ENCODE measurements at places on chromosomes 5 and 9. TPM values are rescaled to one million over a fixed set of nuclear protein-coding genes. Genes with fewer than 3 reads are reported as not detected.

Gene OR1Q1
- not detected for total RNA-seq

Gene FOXD4L5
- total RNA-seq = not detected

Gene CCNB1
- 10.5 TPM for total RNA-seq

Gene KCNMB1
- total RNA-seq = 0.20 TPM

DNA sequence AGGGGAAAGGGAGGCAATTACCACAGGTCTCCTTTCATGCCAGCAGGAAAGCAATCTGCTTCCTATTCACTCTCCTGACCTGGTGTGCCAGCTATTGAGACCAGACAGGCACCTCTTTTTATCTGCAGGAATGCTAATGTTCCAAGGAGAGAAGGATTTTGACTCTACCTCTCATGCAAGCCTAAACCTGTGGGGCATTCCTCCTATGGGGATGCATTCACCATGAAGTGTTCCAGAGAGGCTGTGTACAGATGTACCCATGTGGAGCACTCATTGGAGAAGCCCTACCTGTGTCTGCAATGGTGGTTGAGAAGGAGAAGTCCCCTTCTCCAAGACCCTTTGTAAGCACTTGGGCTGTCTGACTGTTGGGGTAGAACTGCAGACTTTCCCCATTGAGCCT, 45.4 kb upstream of the EDIL3 start:
- no peak overlapping the region for H3K4me3 ChIP-seq
- H3K27ac ChIP-seq = no peak overlapping the region
- H3K36me3 ChIP-seq = no peaks in the 10 kb centered on the region
- DNase-seq = no peak
- no peaks in the 10 kb centered on the region for H3K27me3 ChIP-seq

DNA sequence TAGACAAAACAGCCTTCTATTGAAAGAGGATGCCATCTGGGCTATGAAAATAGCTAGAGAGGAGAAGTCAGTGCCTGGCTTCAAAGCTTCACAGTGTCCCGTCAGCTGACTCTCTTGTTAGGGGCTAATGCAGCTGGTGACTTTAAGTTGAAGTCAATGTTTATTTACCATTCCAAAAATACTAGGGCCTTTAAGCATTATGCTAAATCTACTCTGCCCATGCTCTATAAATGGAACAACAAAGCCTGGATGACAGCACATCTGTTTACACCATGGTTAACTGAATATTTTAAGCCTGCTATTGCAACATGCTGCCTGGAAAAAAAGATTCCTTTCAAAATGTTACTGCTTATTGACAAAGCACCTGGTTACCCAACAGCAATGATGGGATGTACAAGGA, 309.1 kb downstream of the NTRK2 start:
- H3K27ac ChIP-seq = no peak overlapping the region
- DNase-seq = no peak
- no peaks in the 10 kb centered on the region for H3K36me3 ChIP-seq
- no peaks in the 10 kb centered on the region for H3K27me3 ChIP-seq
- H3K4me1 ChIP-seq = no peaks in the 10 kb centered on the region

GRCh38 chr5:34494111-34494755, 161.9 kb upstream of the RAI14 start:
- no peak overlapping the region for H3K4me3 ChIP-seq
- no peaks in the 10 kb centered on the region for H3K36me3 ChIP-seq
- DNase-seq = no peak
- H3K27ac ChIP-seq = no peak overlapping the region
- peaks cover 3% of the 10 kb centered on the region for H3K4me1 ChIP-seq
- H3K27me3 ChIP-seq = no peaks in the 10 kb centered on the region

DNA sequence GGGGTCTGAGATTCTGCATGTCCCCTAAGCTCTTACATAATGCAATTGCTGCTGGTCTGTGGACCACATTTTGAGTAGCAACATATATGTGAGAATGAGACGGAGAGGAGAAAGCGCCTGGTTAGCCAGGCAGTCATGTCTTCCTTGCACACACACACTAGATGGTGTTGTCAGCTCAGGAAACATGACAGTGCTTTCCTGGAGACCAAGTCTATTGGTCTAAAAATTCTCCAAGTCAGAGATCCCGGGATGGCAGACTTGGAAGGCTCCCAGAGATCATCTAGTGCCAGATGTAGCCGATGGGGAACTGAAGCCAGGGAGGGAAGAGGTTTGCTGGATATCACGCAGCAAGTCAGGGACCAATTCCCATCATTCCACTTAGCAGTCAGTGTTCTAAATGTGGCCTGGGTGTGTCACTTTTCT, 53.4 kb downstream of the GALNT12 start:
- DNase-seq = no peak
- no peak overlapping the region for H3K4me3 ChIP-seq
- no peak overlapping the region for H3K27ac ChIP-seq
- no peaks in the 10 kb centered on the region for H3K27me3 ChIP-seq

GRCh38 chr5:168850683-168851082, 271.5 kb upstream of the PANK3 start:
- no peak for DNase-seq
- no peaks in the 10 kb centered on the region for H3K27me3 ChIP-seq
- H3K27ac ChIP-seq = no peak overlapping the region
- no peaks in the 10 kb centered on the region for H3K36me3 ChIP-seq

DNA sequence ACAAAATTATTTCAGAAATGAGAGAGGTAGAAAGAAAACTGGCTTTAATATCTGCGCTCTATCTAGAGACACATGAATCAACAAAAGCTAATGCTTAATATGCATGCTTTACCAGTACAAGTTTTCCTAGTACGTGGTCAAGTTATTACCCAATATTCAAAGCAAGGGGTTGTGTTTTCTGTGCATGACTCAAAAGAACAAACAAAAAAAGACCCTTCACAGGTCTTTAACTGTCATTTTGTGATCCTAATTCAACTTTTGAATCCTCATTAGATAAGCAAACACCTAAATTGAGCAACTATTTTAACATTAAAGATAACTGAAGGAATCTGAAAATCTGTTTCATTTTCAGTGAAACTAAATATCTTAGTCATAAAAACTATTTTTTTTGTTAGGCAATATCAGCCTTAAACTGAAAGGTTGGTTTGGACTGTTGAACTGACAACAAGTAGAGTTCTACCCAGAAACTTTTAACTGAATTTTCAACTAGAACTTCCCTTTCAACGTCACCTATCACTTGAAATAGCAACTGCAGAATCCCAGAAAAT, 12.5 kb downstream of the ST8SIA4 start:
- H3K27me3 ChIP-seq = no peaks in the 10 kb centered on the region
- DNase-seq = no peak
- no peaks in the 10 kb centered on the region for H3K4me1 ChIP-seq
- H3K36me3 ChIP-seq = no peaks in the 10 kb centered on the region
- H3K4me3 ChIP-seq = no peak overlapping the region

Data from thyroid gland (tissue), 4 donors.